ENCODE measurements at places on chromosomes 2 and 18. TPM values are rescaled to one million over a fixed set of nuclear protein-coding genes. Genes with fewer than 3 reads are reported as not detected.

ABCB11 gene
- total RNA-seq = 0.18 TPM

STPG4 gene
- not detected for total RNA-seq

SLC14A1 gene
- total RNA-seq = not detected

DTYMK gene
- 36.5 TPM for total RNA-seq

NPHP1 gene
- 5.1 TPM for total RNA-seq

ZSWIM2 gene
- not detected for total RNA-seq

DAPL1 gene
- total RNA-seq = not detected

TUBB8B gene
- total RNA-seq = 0.31 TPM

GDF7 gene
- 3.2 TPM for total RNA-seq

TUBA3E gene
- total RNA-seq = not detected

CDCA7 gene
- total RNA-seq = 17.6 TPM

LAMA1 gene
- 99.8 TPM for total RNA-seq

SCN3A gene
- total RNA-seq = 0.11 TPM

TGIF1 gene
- total RNA-seq = 110 TPM

KLHL29 gene
- 28.3 TPM for total RNA-seq

GRCh38 chr2:61910603-61911002 lies 5.1 kb downstream of the COMMD1 start:
- no peak overlapping the region for H3K4me3 ChIP-seq
- no peaks in the 10 kb centered on the region for H3K27me3 ChIP-seq
- peaks cover 3% of the 10 kb centered on the region for H3K4me1 ChIP-seq
- no peak for DNase-seq

DNA sequence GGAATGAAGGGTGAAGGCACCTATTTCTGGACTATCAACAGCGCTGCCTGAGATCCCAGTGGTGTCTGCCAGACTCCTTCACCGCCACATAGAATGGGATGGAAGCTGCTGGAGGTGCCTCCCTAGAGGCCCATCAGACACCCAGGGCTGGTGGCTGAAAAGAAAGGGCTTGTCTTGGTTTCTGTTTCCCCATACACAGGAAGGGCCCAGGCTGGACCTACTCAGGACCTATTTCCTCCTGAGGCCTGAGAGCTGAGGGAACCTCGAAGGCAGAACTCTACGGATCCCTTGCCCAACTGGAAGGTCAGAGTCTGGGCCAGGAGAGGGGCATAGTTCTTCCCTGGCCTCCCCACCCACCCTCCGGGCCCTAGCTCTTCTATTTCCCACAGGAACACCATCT lies 2.9 kb upstream of the CLEC4F start:
- DNase-seq = no peak
- H3K27me3 ChIP-seq = peaks cover 69% of the 10 kb centered on the region
- H3K36me3 ChIP-seq = no peaks in the 10 kb centered on the region
- no peak overlapping the region for H3K4me3 ChIP-seq
- peaks cover 4% of the 10 kb centered on the region for H3K4me1 ChIP-seq
- no peak overlapping the region for H3K27ac ChIP-seq

DNA sequence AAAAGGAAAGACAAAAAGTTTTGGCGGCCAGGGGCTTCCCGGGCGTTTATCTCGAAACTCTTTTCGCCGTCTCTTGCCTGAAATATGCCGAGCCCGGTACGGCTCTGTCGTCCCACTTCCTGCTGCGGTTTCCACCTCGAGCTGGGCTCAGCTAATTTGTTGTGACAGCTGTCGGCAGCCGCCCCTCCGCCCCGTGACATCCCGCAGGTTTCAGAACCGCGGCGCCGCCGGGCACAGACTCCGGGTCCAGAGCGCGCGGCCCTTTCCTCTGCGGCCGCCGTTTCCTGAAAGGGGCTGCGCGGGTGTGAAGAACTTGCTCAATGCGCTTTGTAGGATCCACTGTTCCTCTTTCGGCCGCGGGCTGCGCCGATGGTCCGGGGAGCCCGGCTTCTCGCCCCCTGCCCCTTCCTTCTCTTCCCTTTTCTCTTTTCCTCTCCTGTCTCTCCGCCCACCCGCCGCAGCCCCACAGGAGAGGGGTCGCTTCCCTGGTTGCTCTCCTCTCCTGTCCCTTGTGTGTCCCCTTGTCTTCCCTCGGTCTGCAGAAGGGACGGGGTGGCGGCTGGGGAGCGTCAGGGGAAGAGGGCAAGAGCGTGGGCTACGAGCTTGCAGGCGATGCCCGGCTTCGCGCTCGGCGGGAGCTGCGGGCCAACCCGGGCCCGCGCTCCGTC lies 648 bp downstream of the ARID5A start:
- H3K4me3 ChIP-seq = peak overlapping the region; percentile 84
- peaks cover 41% of the 10 kb centered on the region for H3K27me3 ChIP-seq
- H3K27ac ChIP-seq = no peak overlapping the region
- no peaks in the 10 kb centered on the region for H3K36me3 ChIP-seq
- peaks cover 15% of the 10 kb centered on the region for H3K4me1 ChIP-seq

DNA sequence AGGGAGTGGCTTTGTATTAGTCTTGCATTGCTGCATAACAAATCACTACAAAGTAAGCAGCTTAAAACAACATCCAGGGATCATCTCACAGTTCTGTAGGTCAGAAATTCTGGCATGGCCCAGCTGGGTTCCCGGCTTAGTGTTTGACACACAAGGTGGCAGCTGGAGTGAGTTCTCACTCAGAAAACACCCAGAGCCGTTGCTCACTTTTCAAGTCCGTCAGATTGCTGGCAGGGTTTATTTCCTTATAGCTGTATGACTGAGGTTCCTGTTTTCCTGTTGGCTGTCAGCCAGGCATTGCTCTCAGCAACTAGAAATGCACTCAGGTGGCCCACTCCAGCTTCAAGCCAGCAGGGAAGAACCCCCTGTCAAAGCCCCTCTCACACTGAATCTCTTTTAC lies 324.1 kb downstream of the CCDC178 start:
- no peak overlapping the region for H3K4me3 ChIP-seq
- no peak for DNase-seq
- no peaks in the 10 kb centered on the region for H3K4me1 ChIP-seq
- H3K36me3 ChIP-seq = no peaks in the 10 kb centered on the region

GRCh38 chr2:178845566-178846457 lies 38.6 kb upstream of the TTN start:
- H3K27me3 ChIP-seq = peaks cover 6% of the 10 kb centered on the region
- H3K4me3 ChIP-seq = no peak overlapping the region
- no peak overlapping the region for H3K27ac ChIP-seq
- H3K36me3 ChIP-seq = no peaks in the 10 kb centered on the region

- no peak overlapping the region for H3K27ac ChIP-seq
- no peak for DNase-seq
- H3K36me3 ChIP-seq = no peaks in the 10 kb centered on the region
- no peak overlapping the region for H3K4me3 ChIP-seq
- no peaks in the 10 kb centered on the region for H3K27me3 ChIP-seq
Observed at GRCh38 chr2:207320381-207321159, 154.8 kb upstream of the KLF7 start.

DNA sequence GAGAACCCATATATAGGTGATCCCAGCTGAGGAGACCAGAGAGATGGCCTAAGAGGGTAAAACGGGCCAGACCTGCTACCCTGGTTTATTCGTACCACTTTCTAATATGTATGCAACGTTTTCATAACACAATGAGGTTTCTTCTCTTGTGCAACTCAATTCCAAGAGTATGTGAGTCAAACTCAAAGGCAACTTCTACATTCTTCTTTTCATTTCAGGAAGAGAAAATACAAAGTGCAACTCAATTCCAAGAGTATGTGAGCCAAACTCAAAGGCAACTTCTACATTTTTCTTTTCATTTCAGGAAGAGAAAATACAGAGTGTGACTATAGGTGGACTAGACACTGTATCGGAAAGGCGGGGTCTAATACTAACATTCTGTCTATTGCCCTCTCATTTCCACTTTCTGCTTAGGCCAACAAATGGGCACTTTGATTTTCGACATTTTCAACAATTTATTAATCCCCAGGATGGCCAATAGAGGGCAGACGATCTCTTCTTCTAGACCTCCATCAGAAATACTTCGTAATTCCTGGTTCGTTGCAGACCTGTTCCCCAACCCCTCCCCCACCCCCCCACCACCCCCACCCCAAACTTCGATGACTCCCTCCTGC lies 3.7 kb upstream of the CRIM1 start:
- no peaks in the 10 kb centered on the region for H3K36me3 ChIP-seq
- H3K27ac ChIP-seq = no peak overlapping the region
- H3K27me3 ChIP-seq = no peaks in the 10 kb centered on the region
- H3K4me3 ChIP-seq = no peak overlapping the region

- no peak overlapping the region for H3K4me3 ChIP-seq
- DNase-seq = no peak
- H3K27ac ChIP-seq = peak overlapping the region; percentile 68
- H3K36me3 ChIP-seq = no peaks in the 10 kb centered on the region
- H3K4me1 ChIP-seq = peaks cover 7% of the 10 kb centered on the region
- no peaks in the 10 kb centered on the region for H3K27me3 ChIP-seq
Observed at GRCh38 chr18:13566941-13567746, 159.2 kb downstream of the FAM210A start.

- H3K27ac ChIP-seq = no peak overlapping the region
- no peak for DNase-seq
- H3K4me1 ChIP-seq = peaks cover 15% of the 10 kb centered on the region
- peaks cover 7% of the 10 kb centered on the region for H3K36me3 ChIP-seq
- no peak overlapping the region for H3K4me3 ChIP-seq
Observed at GRCh38 chr2:97928591-97928990, 67.2 kb downstream of the TMEM131 start.

GRCh38 chr2:46445556-46445955 lies 33.8 kb upstream of the TMEM247 start:
- H3K27me3 ChIP-seq = no peaks in the 10 kb centered on the region
- no peak overlapping the region for H3K4me3 ChIP-seq
- peaks cover 1% of the 10 kb centered on the region for H3K4me1 ChIP-seq
- no peak overlapping the region for H3K27ac ChIP-seq
- H3K36me3 ChIP-seq = peaks cover 3% of the 10 kb centered on the region
- no peak for DNase-seq

DNA sequence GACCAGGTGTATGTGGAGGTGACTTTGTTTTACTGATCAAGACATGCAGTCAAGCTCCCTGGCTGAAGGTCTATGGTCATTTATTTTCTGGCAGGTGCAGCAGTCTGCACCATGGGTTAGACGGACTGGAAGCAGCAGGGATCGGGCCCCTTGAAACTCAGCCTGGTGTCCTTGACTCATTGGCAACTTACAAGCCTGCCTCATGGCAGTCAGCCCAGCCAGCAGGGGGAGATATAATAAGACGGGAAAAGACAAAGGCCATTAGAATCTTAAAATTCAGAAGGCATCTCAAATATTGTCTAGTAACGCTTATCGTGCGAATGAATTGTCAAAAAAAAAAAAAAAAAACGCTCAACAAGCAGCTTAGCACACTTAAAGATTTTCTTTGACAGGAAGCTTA lies 308.2 kb downstream of the EN1 start:
- H3K27ac ChIP-seq = no peak overlapping the region
- H3K4me1 ChIP-seq = no peaks in the 10 kb centered on the region
- H3K4me3 ChIP-seq = no peak overlapping the region
- peaks cover 3% of the 10 kb centered on the region for H3K36me3 ChIP-seq
- no peak for DNase-seq

GRCh38 chr2:232479341-232480200 lies 8.1 kb downstream of the ECEL1 start:
- no peaks in the 10 kb centered on the region for H3K4me1 ChIP-seq
- no peaks in the 10 kb centered on the region for H3K36me3 ChIP-seq
- DNase-seq = no peak

- H3K4me3 ChIP-seq = no peak overlapping the region
- H3K4me1 ChIP-seq = no peaks in the 10 kb centered on the region
- H3K27me3 ChIP-seq = no peaks in the 10 kb centered on the region
- H3K27ac ChIP-seq = no peak overlapping the region
Observed at GRCh38 chr2:50624506-50624905, 407.4 kb downstream of the NRXN1 start.

- no peaks in the 10 kb centered on the region for H3K27me3 ChIP-seq
- H3K4me1 ChIP-seq = peaks cover 23% of the 10 kb centered on the region
- H3K4me3 ChIP-seq = no peak overlapping the region
- peak overlapping the region; percentile 91 for H3K27ac ChIP-seq
Observed at GRCh38 chr2:172782506-172783164, 47.0 kb downstream of the RAPGEF4 start.

- H3K4me1 ChIP-seq = peaks cover 18% of the 10 kb centered on the region
- no peak overlapping the region for H3K4me3 ChIP-seq
- no peak overlapping the region for H3K27ac ChIP-seq
Observed at GRCh38 chr2:69560147-69560482, 83.4 kb downstream of the AAK1 start.

DNA sequence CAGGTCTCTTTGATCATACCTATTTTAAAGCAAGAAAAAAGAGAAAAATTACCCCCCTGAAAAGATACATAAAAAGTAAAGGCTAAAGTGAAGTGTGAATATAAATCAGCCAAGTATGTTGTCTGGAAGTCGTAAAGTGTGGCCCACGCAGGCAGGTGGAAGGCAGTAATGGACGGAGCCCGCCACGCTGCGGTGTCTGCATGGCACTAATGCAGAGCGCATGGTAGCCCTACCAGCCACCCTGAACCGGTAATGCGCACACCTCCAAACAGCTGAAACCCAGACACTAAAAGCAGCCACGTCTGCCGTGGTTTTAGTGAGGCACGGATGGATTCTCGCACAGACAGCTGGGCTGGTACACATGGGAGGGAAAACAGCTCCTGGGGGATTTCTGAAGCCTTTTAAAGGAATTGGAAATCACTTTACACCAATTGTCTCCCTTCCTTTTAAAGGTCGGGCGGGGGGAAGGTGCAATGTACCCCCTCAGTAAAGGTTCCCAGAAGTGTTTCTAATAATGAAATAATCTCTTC lies 615.2 kb downstream of the CNTNAP5 start:
- no peak for DNase-seq
- H3K36me3 ChIP-seq = no peaks in the 10 kb centered on the region
- H3K27me3 ChIP-seq = peaks cover 3% of the 10 kb centered on the region
- no peak overlapping the region for H3K27ac ChIP-seq
- H3K4me1 ChIP-seq = no peaks in the 10 kb centered on the region

- no peaks in the 10 kb centered on the region for H3K27me3 ChIP-seq
- peak overlapping the region; percentile 87 for H3K27ac ChIP-seq
- peaks cover 50% of the 10 kb centered on the region for H3K4me1 ChIP-seq
- H3K4me3 ChIP-seq = no peak overlapping the region
- H3K36me3 ChIP-seq = no peaks in the 10 kb centered on the region
- DNase-seq = no peak
Observed at GRCh38 chr18:572091-572830, 7.9 kb upstream of the CETN1 start.

DNA sequence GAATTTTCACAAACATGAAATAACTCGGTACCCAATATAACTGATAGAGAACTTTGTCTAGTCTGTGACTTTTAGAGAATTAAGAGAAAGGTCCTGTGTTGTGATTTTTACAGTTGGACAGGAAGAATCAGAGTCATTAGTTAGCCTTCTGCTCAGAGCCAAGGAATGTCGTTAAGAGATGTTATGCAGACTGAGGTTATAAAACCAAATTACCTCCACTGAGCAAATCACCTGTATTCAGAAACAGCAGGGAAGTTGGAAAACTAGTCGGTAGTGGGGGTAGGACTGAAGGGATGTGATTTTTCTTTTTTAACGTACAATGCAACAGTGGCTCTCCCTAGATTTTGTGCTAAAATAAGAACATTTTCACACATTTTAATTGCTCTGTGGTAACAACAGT lies 18.5 kb downstream of the TANK start:
- H3K27me3 ChIP-seq = no peaks in the 10 kb centered on the region
- peaks cover 45% of the 10 kb centered on the region for H3K36me3 ChIP-seq
- H3K4me3 ChIP-seq = no peak overlapping the region
- no peak for DNase-seq
- H3K4me1 ChIP-seq = peaks cover 8% of the 10 kb centered on the region
- H3K27ac ChIP-seq = no peak overlapping the region

GRCh38 chr2:183718246-183718645 lies 594.0 kb downstream of the NUP35 start:
- H3K4me3 ChIP-seq = no peak overlapping the region
- DNase-seq = no peak
- no peaks in the 10 kb centered on the region for H3K27me3 ChIP-seq
- H3K27ac ChIP-seq = no peak overlapping the region
- peaks cover 1% of the 10 kb centered on the region for H3K4me1 ChIP-seq

- H3K4me3 ChIP-seq = no peak overlapping the region
- H3K4me1 ChIP-seq = no peaks in the 10 kb centered on the region
- H3K36me3 ChIP-seq = no peaks in the 10 kb centered on the region
- DNase-seq = no peak
- no peak overlapping the region for H3K27ac ChIP-seq
Observed at GRCh38 chr18:77337604-77338003, 88.0 kb downstream of the GALR1 start.

All from mesothelial cell of epicardium (in vitro differentiated cells).